ENCODE measurements at places on chromosomes 4 and X.

GRCh38 chr4:66169341-66169740 lies 499.1 kb upstream of the EPHA5 start:
- DNase-seq = no peak

- DNase-seq = no peak
Measured at GRCh38 chr4:189022440-189023035, 883.3 kb downstream of the TRIML1 start.

DNA sequence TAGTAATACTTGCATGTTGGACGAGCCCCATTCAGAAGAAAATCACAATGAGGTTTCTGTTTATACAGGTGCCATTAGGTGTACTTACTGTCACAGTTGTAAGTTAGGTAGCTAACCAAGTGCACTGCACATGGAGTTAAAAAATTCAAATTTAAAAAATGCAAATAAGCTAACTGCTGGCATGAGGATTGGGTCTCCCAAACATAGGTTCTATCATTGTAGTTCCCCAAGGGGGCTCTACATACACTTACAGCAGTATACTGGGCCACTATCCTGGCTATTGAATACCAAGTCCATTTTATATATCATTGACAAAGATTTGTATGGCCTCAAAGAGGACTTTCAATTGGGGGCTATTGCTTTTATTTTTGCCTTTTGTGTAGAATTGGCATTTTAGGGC lies 153.4 kb downstream of the FMR1NB start:
- no peak for DNase-seq

- DNase-seq = no peak
Measured at GRCh38 chrX:71661919-71662318, 5.4 kb upstream of the LOC101059915 start.

DNA sequence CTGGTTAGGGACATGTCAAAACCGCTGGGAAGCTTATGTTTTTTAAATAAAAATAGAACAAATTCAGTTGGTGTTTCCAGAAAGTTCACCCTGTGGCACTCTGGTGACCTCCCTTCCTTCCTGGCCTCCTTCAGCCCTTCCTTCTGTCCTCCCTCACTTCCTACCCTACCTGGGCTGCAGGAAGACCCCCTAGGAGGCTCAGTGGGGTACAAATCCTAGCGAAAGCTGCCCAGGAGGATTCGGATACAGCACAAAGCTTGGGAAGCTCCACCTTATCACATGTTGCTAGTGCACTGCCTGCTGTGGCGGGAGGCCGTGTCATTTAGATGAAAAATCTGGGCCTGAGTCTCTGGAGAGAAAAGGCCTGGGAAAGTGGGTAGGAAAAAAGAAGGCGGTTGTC lies 60.5 kb downstream of the FHDC1 start:
- DNase-seq = no peak

DNA sequence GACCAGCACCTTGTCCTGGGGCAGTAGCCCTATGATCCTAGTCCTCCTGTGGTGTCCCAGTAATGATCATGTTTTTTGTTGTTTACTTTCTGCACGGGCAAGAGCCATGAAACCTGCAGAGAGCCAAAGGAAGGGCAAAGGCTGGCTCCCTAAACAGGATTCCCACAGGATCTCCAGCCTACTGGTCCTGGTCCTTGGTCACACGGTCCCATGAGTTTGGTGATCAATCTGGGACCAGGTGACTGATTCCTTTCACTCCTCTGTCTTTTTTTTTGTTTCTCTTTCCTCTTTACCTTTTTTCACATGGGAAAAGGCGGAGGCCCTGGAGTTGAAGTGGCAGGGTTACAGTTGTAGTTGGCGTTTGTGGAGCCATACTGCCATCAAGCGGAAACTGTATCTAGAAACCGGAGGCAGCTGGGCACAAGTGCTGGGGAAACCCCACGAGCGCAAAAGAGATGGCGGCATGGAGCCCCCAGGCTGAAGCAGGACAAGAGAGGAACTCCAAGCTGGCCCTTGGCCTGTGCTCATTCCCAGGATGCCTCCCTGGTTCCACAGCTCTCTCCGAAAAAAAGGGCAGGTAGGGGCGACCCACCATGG lies 34.6 kb downstream of the NBDY start:
- DNase-seq = no peak

GRCh38 chr4:55218041-55218440 lies 92.6 kb upstream of the KDR start:
- DNase-seq = no peak

DNA sequence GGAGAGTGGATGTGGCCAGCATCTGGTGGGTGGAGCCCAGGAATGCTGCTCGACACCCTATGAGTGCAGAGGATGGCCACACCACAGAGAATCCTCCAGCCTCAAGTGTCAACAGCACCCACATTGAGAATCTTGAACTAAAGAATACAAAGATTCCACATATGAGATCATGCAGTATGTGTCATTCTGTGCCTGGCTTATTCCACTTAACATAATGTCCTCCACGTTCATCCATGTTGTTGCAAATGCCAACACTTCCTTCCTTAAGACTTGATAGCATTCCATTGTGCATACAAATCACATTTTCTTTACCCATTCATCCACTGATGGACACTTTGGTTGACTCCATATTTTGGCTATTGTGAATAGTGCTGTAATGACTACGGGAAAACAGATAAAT lies 145.8 kb downstream of the PRKX start:
- no peak for DNase-seq

DNA sequence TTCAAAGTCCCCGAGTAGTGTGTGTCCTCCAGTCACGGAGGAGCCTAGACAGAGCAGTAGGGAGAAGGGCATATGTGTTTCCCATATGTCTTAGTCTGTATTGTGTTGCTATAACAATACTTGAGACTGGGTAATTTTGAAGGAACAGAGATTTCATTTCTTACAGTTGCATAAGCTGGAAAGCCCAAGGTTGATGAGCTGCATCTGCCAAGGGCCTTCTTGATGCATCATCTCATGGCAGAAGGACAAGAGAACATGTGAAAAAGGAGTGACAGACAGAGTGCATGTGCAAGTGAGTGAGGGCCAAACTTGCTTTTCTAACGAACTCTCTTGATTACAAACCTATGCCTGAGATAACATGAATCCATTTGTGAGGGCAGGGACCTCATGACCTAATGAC lies 243.4 kb downstream of the ARHGAP10 start:
- DNase-seq = no peak

DNA sequence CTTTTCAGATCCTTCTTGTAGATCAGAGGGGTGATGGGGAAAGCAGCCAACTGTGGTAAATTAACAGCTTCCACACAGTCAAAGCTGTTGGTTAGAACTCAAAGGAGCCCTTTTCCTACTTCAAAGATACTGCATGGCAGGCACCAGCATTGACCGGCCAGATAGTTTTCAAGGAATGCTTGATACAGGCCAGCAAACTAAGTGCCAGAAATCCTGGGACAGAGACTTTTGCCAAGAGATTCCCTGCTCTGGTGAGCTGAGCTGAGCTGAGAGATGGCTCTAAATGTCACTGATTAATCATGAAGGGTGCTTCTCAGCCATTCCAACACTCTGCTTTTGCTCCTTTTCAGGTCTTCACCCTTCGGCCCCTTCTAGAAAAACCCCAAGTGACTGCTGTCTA lies 131.6 kb upstream of the MED14 start:
- DNase-seq = no peak

DNA sequence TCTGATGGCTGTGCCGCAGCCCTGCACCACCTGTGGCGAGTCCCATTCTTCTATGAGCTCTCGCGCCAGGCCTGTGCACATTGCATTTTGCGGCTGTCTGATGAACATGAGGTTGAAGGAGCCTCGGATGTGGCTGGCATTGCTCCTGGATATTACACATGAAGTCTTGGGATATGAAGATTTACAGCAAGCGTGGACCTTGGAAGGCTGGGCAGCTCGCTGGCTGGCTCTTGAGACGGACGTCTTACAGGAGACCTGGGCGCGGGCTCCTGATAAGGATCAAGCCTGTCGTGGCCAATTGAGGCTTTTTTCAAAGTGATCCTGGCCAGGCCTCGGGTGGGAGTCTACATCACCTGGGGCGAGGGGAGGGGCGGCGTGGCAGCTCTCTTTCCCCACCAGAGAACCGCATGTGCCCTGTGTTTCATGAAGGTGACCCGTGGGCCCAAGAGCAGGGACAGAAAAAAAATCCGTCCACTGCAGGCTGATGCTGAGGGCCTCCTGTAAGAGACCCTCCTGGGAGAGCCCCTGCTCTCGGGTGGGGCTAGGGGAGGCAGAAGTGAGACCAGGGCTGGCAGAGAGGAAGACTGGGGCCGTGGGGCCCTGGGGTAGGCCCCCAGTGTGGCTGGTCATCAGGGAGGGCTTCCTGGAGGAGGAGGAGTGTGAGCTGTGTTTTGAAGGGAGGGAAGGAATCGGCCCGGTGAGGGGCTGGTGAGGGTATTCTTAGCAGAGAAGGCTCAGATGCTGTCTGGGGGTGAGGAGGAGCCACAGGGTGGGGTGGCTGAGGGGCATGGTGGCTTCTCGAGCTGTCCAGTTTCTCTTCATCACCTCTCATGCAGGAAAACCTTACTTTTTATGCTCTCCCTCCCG lies 23.6 kb downstream of the CPZ start:
- no peak for DNase-seq

DNA sequence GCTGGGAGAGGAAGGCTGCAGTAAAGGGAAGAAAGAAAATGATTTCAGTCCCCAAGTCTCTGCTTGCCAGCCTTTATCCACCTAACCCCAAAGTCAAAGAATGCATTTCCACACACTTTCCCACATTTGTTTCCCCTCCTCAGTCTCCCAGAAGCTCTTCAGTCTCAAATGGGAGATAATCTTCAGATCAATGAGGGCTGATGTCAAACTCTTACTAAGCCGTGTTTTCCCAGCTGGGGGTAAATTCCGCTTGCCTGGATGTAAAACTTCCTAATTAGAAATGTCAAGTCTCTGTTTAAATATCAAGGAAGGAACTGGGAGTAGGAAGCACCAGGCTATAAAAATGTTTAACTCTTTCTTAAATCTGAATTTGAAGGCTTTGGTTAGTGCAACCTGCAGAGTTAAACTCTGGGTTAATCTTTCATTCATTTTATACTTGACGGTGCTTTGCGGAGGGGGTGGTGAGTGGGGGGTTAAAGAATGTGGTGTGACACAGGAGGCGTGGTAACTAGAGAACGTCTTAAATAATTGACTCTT lies 601.4 kb upstream of the ACTRT1 start:
- no peak for DNase-seq

GRCh38 chrX:41580423-41581064 lies 108.2 kb upstream of the GPR34 start:
- DNase-seq = no peak

DNA sequence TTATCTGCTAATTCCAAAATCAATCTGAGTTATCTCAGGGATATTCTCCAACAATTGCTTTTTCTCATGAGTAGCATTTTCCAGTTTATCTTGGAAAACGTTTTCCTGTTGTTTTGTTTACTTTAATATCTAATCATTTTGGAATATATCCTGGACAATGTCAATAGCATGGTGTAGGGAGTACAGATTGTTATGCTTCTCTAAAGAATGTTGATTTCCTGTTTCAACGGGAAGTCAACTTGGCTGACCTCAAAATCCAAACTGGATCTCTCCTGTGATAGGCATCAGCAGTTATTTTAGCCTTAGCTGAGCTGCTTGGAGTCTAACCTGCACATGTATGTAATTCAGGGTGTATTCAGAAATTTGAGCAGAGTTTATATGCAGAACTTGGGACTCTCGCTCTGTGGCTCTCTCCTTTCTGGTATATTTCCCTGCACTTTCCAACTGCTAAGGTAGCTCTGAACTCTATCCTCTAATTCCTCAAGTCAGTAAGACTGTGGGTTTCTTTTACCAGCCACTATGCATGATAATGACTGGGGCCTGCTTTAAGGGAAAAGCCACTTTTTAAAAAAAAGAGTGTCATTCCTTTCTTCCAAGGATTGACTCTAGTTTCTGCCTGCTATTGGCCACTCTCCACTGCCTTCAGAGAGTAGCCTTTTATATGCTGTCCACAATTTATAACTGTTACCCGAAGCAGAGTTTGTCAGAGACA lies 7.7 kb downstream of the PRSS48 start:
- no peak for DNase-seq

DNA sequence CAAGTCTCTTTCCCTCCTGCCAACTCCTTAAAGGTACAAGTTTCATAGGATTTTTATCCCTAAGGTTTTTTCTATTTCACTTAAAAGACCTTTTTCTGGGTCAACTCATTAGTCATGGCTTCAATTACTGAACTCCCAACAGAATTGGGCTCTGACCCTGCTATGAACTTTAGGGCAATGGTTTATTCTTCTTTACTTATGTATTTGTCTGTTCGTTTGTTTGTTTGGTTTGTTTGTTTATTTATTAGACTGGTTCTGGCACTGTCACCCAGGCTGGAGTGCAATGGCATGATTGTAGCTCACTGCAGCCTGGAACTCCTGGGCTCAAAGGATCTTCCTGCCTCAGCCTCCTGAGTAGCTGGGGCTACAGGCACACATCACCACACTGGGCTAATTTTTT lies 5.9 kb upstream of the NOCT start:
- DNase-seq = no peak

GRCh38 chrX:18643243-18643642 lies 28.7 kb downstream of the RS1 start:
- DNase-seq = no peak

GRCh38 chr4:2484993-2485392 lies 16.1 kb downstream of the RNF4 start:
- no peak for DNase-seq

- no peak for DNase-seq
Measured at GRCh38 chrX:12421918-12422317, 283.6 kb downstream of the FRMPD4 start.

GRCh38 chr4:85500110-85500867 lies 25.3 kb downstream of the ARHGAP24 start:
- no peak for DNase-seq

GRCh38 chrX:29952016-29952415 lies 263.3 kb upstream of the MAGEB2 start:
- DNase-seq = no peak

GRCh38 chr4:24855741-24856140 lies 57.1 kb downstream of the CCDC149 start:
- no peak for DNase-seq

Data from NCI-H1694 treated with DMSO at 0.1 percent for 48 hours (cell line).